ENCODE measurements at places on chromosomes 6 and 20.

DNA sequence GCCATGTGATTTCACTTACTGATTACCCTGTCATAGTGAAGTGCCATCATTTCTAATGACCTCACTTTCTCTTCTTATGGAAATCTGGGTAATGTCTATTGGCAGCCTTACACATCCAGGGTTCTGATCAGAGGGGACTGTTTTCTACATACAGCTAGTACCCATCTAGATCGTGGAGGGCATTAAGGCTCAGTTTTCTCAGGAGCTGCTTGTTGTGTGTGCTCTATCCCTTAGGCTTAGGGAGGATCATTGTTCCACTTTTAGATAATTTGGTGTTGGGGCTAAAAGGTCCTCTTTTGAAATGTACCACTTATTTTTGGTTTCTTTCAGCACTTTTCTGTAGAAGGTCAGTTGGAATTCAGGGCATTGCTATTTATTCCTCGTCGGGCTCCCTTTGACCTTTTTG lies 3.8 kb downstream of the HSP90AB1 start:
- no peak for DNase-seq

GRCh38 chr20:12057778-12058177 lies 140.1 kb downstream of the BTBD3 start:
- DNase-seq, result no peak

DNA sequence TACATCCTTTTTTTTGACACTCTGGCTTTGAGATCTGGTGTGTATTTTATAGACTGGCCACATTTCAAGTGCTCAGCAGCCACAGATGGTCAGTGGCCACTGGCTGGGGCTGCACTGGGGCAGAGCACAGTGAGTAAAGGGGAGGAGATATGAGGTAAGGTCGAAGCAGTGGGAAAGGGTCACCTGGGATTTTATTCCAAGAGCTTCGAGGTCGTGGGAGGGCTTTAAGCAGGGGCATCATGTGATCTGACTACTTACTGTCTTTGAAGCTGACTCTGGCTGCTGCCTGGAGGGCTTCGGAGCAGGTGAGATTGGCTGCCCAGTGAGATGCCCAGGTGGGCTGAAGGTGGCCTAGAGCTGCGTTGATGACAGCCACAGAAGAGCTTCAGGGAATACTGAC lies 6.7 kb downstream of the C20orf203 start:
- DNase-seq, result no peak

DNA sequence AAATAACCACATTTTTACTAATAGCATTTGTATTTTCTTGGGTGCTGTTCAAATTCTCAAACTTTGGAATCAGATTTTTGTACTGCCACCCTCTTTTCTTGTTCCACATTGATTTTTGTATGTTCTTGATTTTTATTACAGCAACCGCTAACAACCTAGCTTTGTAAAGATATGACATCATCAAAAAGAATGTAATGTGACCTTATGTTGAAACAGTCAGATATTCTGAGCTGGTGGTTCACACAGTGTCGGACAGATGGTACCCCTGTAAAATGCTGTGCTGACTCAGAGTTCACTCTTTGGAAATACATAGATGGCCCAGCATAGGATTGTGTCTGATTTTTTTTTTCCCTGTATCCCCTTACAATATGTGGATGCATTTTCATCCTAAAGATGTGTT lies 118.9 kb downstream of the QKI start:
- DNase-seq, result no peak

DNA sequence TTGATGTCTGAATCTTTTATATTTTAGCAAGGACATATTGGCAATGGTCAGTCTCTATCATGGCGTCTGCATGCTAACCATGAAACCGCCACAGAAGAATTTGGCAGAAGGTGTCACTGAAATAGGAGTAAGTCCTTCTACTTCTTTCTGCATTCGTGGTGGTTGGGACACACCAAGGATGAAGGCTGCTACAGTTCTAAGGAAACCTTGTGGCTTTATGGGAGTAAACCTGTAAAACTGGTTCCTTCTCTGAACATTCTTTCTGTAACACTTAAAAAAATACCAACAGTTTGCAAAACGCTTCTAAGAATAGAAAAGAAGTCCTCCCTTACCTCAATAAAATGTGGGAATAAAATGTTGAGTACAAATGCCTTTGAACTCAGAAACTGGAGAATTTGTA lies 195.3 kb downstream of the SLC24A3 start:
- no peak for DNase-seq
